ENCODE measurements at places on chromosomes 5 and 9.

DNA sequence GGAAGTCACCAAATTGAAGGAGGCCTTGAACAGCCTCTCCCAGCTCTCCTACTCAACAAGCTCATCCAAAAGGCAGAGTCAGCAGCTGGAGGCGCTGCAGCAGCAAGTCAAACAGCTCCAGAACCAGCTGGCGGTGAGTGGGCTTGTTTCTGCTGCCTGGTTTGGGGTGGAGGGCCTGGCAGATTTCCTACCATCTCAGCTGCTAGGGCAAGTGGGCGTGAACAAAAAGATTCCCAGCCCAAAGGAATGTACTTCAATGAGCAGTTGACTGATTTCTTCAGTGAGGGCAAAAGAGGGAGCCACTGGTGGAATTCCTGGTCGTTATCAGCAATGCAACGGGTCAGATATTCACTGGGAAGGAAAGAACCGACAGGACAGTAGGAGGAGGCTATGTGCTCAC lies 12.6 kb upstream of the TTC23L start:
- DNase-seq = no peak

- DNase-seq = no peak
Measured at GRCh38 chr9:13278368-13279246, 885 bp downstream of the MPDZ start.

GRCh38 chr5:129377504-129377903 lies 82.6 kb upstream of the ADAMTS19 start:
- no peak for DNase-seq

GRCh38 chr5:42638972-42639371 lies 117.6 kb upstream of the CCDC152 start:
- no peak for DNase-seq

GRCh38 chr9:17476401-17476800 lies 102.5 kb upstream of the SH3GL2 start:
- DNase-seq = no peak

DNA sequence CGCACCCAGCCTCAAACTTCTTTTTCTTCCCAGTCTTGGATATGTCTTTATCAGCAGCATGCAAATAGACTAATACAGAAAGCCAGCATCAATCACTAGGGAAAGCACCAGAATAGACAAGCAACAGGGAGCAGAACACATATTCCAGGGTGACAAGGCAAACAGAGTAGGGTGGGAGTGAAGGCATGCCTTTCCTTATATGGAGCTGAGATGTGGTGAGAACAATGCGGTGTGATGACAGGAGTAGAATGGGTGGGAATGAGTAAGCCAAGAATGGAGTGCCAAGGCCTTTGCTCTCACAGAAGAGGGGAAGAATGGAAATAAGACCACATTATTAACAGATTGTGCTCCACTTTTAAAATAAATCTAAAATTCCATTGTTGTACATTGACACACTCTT lies 115.6 kb downstream of the CETN3 start:
- DNase-seq = no peak

DNA sequence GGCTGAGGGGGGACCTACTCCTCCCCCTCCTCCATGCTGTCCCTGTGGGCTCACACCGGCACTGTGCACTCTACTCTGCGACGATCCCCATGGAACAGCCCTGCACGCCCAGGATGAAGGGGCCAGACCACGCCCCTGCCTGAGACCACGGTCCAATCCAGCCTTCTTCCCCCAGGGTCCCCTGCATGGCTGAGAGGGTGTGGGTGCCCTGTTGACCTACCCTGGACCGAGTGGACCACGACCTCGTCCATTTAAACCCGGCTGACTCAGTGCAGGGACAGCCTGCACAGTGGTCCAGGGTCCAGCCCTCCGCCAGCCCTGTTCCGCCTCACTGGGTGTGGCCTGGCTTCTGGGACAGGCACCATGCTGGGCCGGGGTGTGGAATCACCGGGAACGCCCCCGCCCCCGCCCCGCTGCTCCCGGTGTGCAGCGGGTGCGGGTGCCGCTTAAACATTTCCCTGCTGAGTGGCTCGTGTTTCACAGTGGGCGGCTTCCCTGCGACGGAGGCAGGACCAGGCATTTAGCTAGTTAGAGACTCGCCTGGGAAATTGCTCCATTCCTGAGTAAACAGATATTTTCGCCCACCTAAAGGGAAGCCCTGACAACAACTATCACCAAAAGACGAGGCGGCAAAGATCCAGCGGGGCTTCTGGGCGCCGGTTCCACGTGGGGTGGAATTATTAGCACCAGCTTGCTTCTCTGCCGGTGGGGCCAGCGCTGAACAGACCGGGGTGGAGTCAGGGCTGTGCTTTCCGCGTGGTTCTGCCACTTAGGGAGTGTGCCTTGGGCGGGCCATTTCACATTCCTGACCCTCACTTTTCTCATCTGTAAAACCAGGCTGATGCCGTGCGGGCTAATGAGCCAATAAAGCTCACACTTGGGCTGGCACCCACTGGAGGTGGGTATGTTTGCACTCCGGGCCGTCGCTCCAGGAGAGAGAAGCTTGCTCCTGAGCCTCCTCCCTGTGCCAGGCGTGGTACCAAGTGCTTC lies 22.6 kb downstream of the DBH start:
- DNase-seq = peak; percentile 59

DNA sequence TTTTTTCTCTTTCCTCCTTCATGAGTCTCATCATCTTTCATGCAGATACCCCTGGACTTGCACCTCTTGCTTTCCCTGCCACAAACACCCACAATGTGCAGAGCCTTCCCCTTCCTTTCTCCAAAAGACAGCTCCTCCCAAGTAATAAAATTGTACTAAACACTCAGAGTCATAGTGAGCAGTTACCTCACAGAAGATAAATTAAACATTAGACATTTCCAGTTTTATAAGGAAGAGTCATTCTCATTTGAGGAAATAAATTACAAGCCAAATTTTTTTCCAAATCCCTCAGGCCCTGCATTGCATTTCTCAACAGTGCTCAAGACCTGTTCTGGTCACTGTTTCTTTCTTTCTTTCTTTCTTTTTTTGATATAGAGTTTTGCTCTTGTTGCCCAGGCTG lies 131.5 kb downstream of the ATPSCKMT start:
- DNase-seq = no peak

DNA sequence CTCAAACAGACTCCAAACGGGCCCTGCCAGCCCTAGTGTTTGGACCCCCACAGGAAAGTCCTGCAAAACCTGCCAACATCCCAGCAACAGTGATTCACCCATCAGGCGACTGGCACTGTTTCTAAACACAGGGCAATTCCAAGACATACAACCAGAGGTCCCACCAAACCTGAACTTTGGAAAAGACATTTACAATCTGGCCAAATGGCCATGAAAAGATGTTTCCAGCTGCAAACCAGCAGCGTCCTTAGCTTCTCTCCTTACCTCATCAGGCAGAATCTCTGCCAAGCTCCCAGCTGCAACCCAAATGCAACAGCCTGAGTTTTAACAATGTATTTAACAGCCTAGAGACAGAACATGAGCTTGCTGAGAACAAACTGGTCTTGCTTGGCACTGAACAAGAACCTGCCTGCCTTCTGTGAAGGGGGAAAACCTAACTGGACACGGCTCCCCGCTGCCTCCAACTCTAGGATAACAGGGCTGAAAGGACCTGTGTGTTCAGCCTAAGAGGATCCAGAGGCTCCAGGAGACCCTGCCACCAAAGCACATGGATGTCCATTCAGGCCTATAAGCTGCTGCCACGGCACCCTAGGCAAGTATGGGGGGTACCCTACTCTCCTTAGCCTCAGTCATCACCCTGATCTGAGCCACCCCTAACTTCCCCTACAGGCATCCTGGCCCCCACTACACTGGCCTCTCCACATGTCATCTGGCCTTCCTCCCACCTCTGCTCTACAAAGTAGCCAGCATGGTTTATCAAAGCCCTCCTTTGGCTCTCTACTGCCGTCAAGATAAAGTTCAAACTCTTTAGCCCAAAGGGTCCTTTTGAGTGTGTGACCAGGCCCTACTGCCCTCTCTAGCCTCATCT lies 5.6 kb downstream of the P4HA2 start:
- DNase-seq = no peak

GRCh38 chr5:170451747-170452365 lies 52.0 kb upstream of the KCNIP1 start:
- DNase-seq = no peak

GRCh38 chr9:112548836-112549595 lies 62.4 kb downstream of the KIAA1958 start:
- DNase-seq = no peak

- no peak for DNase-seq
Measured at GRCh38 chr9:69115621-69116020, 58.5 kb upstream of the TJP2 start.

GRCh38 chr9:129289131-129289731 lies 111.2 kb upstream of the IER5L start:
- DNase-seq = no peak

- DNase-seq = no peak
Measured at GRCh38 chr5:127412698-127413097, 104.7 kb upstream of the PRRC1 start.

DNA sequence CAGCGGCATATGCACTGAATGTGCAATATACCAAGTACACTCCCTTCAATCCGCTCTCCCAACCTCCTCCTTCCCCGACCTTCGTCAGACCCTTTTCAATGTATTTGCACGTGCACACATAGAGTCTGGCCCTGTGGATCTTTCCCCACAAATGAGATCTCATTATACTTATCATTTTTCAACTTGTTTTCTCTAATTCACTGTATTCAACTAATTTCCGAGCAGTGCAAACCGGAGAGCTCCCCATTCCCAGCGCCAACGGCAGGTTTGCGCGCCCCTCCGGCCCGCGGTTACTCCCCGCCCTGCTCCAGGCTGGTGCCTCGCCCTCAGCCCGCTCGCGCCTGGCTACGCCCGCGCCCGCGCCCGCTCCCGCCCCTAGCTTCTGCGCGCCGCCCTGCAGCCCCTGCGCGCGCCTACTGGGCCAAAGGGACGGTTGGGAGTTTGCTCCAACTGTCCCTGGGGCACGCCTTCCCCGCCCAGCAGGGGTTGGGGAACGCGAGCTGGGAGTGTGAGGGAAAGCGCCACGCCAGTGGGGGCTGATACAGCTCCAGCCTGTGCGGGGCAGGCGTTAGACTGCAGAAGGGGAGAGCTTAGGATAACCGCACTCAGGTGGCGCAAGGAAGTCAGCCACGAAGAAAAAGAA lies 3.3 kb upstream of the CDC20B start:
- peak; percentile 48 for DNase-seq

GRCh38 chr5:105132581-105132980 lies 1570.0 kb upstream of the NUDT12 start:
- no peak for DNase-seq

GRCh38 chr5:120260651-120261050 lies 203.4 kb upstream of the PRR16 start:
- no peak for DNase-seq

- DNase-seq = no peak
Measured at GRCh38 chr9:23342291-23342690, 483.7 kb downstream of the ELAVL2 start.

DNA sequence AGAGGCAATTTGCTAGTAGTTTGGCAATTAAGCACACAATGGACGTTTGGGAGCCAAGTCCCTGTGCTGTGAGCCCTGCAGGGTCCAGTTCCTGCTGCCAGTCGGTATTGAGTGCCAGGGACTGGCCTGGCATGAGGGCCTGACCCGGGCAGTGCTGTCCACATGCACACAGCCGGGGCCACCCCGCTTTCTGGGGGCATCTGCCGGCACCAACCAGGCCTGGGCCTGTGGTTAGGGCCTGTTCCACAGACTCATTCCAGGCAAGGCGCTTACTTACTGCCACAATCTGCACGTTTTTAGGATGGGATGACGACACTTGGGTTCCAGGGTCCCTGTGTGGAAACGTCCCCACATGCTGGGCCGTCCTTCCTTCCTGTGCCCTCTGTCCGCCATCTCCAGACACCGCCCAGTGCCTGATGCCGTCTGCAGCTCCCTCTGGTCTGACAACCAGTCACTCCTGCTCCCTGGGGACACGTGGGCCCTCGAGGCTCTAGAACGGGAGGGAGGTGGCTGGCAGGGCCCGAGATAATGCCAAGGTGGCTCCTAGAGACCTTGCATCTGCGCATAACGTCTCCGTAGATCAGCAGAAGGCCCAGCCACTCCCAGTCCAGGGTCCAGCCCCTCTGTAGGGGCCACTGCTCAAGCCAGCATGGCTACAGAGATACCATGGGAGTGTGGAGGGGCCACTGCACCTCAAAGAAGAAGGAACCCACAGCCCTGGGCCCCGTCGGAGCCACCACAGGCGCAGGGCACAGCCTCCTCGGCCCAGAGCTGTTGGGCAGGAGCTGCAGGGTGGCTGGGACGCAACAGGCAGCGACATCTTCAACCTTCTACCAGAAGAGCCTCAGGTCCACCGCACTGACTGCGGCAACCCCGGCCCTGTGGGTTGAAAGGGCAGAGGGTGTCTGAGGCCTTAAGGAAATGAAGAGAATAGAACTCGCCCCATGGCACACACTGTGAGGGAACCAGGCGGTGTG lies 24.7 kb downstream of the SLC9A3 start:
- DNase-seq = no peak

GRCh38 chr9:119003201-119003611 lies 366.0 kb downstream of the BRINP1 start:
- no peak for DNase-seq

GRCh38 chr9:117340422-117340821 lies 74.4 kb downstream of the ASTN2 start:
- DNase-seq = no peak

- no peak for DNase-seq
Measured at GRCh38 chr9:76917299-76917698, 11.4 kb upstream of the PRUNE2 start.

- no peak for DNase-seq
Measured at GRCh38 chr5:135313946-135314345, 85.1 kb downstream of the MACROH2A1 start.

- DNase-seq = no peak
Measured at GRCh38 chr5:17275289-17276158, 58.1 kb downstream of the BASP1 start.

DNA sequence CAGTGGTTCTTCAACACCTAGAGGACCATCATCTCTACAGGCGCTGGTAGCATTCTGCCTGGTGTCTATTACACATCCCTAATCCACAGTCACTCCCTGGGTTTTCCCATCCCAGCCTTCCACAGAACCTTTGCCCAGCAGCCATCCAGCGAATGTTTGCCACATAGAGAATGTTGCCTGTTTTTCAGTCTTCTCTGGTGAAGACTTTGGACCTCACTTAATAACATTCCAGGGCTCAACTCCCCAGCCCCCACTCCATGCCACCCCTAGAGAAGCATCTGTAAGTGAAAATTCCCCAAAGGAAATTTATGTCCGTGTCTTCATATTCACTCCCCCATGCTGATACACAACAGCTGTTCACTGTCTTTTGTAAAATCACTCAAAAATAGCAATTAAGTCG lies 249.6 kb downstream of the AOPEP start:
- no peak for DNase-seq
